ENCODE measurements at places on chromosomes 1 and 21.

DNA sequence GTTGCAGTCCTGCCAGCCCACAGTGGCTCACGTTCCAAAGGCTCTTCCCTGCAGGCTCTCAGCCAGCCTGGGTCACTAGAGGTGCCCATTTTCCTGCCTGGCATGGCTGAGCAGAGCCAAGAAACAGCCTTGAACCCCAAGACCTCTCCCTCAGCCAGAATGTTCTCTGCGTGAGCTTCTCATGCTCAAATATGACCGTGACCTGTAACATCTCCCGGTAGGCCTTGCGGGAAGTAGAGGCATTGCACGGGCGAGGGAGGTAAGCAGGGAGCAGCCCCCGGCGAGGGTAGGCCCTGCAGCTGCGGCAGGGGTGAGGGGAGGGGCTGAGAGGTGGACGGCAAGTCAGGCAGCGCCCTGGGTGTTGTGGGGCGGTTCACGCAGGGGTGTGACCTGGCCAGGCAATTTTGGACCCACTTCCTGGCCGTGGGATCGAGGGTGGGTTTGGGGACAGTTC, 20.0 kb downstream of the RRP1 start:
- DNase-seq, result no peak

DNA sequence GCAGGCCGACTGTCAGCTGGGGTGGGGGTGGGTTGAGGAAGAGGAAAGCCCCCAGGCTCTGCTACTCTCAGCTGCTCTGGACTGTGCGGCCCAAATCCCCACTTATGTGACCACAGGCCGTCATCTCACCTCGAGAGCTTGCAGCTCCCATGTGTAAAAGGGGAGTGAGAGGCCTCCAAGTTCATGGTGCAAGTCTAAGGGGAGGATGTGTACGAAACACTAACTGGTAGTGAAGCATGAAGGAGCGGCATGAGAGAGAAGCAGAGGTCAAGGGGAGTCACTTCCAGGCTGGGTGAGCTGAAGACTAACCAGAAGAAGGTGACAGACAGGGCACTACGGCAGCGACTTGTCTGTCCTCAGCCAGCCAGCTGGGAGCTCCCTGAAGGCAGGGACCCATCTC, 43.8 kb downstream of the GLIS1 start:
- no peak for DNase-seq

DNA sequence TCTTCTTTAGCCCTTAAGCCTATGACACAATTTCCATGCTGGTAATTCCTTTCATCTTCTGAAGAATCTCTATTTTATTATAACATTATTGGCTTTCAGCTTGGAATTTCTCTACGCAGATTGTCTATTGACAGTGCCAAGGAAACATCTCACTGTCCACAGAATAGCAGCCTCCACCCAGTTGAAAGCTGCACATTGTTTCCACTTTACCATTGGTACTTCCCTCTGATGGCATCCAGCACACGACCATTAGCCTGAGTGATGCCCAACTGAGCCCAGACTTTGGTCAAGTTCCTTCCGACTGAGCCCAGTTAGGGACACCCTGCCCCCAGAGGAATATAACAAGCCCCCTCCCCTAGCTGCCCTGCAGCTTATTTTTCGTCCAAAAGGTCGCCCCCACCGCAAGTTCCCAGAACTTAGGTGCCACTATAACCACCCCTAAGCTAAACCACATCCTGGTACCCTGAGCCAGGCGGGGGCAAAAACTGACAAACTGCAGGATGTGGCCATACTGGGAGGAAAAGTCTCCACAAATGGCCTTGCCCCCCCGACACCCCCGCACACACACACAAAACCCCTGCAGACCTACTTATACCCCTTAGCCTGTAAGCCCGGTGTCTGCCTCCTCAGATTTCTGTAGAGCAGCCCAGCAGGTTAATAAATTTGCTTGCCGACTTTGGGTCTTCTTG, 13.2 kb downstream of the GBP5 start:
- DNase-seq, result no peak

DNA sequence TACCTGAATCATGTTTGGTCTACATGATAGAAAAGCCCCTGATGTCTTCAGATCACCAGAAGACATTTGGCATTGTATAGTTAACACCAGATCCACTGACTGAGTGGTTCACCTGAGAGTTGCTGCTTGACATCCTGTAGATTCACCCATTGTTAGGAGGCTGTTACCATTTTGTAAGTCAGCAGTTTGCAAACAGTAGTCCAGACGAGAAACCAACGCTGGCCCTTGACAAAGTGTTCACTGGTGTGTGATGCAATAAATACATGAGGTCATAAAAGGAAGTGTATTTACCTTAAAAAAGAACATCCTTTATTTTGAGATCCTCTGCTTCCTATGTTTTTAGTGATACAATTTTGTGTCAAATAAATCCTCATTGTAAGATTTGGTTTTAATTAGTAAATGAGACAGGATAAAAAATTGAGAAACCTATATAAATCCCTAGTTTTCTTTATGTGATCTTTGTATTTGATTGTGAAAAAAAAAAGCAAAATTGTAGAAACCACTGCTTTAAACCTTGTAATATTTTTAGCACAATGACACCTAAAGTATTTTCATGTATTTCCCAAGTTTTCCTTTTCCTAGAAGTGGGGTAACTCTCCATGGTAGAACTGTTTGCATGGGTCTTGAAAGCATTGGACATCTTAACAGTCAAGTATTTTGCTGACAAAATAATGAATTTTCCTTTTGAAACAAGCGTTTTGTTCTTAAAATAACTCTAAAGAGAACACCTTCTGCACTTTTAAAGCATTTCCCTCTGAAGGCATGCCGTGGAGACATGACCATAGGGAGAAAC, 204.3 kb downstream of the FGGY start:
- DNase-seq, result no peak

- no peak for DNase-seq
Observed at GRCh38 chr21:15080526-15080925, 15.7 kb upstream of the NRIP1 start.

DNA sequence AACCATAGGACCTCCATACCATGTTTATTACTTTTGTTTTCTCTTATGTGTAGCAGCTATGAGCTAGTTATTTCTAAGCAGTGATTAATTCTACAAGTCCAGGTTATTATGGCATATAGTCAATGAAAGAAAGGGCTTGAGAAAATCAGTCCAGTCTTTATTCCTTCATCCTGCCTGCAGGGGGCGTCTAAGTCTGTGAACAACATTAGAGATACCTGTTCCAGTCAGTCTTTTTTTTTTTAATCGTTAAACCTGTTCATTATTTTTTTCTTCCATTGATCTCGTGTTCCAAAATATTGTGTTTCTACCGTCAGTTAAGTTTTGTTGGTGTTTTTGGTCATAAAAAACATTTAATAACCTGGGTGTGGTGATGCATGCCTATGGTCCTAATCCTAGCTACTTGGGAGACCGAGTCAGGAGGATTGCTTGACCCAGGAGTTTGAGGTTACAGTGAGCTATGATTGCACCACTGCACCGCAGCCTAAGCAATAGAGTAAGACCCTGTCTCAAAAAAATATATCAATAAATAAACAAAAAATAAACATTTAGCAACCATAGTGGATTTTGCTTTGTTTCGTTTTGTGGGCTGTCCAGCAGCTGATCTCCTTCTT, 29.4 kb upstream of the CD2 start:
- DNase-seq, result peak; percentile 58

DNA sequence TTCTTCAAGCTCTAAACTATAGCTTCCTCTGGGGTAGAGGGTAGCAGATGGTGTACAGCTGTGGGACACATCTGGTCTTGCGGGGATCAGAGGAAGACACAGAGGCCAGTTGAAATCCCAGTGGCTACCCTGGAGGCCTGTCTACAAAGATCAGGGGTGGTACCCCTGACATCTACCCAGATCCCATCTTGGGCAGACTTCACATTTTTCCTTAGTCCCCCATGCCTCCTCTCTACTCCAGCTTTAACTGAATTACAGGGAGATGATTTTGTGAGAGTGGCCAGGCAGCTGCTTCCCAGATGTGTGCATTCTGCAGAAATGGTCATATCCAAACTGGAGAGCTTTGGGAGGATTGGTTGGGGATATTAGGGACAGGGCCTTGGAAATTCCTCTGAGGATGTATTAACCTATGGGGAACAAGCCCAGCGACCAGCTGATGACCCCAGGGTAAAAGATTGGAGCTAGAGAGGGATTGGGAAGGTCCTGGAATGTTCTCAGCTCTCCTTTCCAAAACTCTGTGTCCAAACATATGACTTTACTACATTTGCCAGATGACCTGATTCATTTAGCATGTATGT, 9.6 kb upstream of the CD34 start:
- no peak for DNase-seq

DNA sequence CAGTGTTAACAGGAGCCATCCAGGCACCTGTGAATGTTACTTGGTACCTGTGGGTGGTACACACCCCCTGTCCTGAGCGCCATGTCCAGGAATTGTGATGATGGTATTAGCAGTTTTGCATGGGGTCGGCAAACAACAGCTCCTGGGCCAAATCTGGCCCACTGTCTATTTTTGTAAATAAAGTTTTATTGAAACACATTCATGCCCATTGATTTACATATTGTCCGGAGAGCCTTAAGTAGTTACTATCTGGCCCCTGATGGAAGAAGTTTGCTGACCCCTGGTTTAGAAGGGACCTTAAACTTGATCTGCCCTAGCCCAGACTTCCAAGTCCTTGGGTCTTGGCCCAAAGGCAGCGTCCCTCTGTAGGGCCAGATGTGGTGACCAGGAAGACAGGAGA, 58.3 kb downstream of the SPSB1 start:
- no peak for DNase-seq

- DNase-seq, result no peak
Observed at GRCh38 chr1:184407816-184408510, 21.1 kb downstream of the C1orf21 start.

- no peak for DNase-seq
Observed at GRCh38 chr1:64514197-64514765, 44.4 kb downstream of the CACHD1 start.

GRCh38 chr1:202189918-202190715, 3.5 kb upstream of the LGR6 start:
- DNase-seq, result no peak

DNA sequence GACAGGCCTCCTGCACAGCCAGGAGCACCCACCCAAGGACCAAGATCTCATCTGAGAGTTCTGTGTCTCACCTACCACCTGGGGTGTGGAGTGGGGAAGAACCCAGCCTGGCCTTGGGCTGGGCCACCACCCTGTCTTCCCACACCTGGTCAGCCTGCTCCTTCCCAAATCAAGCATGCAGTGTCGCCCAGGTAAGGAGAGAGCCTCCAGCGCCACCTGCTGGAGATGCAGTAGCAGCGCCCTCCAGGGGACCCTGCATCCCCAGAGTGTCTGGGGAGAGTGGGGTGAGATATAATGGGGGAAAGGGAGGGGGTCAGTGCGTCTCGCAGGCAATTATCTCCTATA, 32.3 kb downstream of the KIAA2013 start:
- DNase-seq, result peak; percentile 37

GRCh38 chr1:200369706-200370105, 40.1 kb downstream of the ZNF281 start:
- DNase-seq, result no peak

DNA sequence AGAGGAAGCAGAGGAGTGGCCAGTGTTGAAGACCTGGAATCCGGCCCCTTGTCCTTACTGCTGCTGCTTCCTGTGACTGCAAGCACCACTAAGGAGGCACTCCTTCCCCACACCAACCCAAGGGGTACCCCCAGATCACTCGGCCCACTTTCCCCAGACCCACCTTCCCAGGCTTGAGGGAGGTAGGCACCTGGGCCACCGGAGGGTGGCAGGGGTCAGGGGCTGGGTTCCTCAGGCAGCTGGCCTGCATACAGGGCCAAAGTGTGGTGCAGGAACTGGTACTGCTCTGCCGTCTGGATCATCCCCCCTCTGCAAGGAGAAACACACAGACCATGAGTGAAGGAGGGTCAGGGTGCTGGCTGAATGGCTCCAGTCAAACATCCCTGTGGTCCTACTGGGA, 3.9 kb upstream of the ARL8A start:
- DNase-seq, result no peak

DNA sequence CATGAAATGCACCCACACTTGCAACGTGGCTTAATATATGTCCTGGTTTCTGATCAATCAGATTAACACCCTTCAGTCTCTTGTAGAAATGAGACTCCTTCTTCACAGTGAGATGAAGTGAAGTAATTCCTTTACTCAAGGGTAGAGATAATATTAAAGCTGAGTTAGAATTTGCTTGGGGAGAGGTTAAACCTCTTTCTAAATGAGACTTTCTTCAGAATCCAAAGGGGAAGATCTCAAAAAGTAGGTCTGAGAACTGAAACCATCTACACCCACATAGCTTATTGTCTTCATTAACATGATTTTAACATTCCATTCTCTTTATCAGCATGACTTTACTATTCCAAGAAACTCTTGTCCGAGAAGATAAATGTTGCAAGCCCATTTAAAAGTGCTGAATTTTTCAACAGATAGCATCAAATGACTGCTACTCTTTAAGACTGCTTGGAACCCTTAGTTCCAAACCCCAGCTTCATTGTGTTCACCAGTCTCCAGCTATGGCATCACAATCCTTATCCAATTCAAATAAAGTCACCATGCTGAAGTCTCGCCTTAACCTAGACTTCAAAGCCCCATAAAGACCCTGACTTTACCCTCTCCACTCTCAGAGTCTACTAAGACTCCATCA, 19.2 kb upstream of the TRAF3IP3 start:
- DNase-seq, result no peak

- DNase-seq, result no peak
Observed at GRCh38 chr1:177862916-177863315, 106.9 kb downstream of the SEC16B start.

- no peak for DNase-seq
Observed at GRCh38 chr21:44710294-44710665, 1.1 kb downstream of the TSPEAR start.

DNA sequence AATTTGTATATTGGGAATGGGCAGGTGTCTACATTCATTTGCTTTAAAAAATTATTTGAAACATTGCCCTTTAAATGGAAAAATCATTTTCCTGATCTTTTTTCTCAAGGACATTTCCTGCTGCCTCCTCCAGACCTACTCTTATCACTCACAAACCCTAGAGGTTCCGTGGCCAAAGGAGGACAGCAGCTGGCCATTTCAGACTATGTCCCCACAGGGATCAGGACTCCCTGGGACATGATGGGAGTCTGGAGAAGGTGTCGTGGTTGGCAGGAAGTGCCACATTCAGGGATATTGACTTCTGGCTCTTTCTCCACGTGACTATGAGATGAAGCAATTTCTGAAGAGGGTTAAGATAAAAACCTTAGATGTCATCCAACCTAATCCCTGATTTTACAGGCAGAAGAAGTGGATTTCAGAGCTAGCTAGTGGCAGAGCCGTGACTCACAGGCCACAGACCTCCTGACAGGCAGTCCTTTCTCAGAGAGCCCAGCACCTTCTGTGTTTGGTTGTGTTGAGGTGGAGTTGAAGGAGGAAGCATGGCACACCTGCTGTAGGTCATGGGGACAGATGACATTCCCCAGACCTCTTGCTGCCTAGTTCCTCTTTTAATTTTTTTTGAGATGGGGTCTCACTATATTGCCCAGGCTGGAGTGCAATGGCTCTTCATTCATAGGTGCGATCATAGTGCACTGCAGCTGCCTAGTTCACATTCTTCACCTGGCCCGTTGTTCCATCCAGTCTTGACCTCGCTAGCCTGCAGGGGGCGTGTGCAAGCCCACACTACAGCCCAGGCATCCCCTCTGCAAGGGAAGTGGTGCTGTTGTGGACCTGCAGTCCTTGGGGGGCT, 25.5 kb upstream of the IL10 start:
- no peak for DNase-seq

- DNase-seq, result no peak
Observed at GRCh38 chr1:158493054-158493453, 21.0 kb downstream of the OR10R2 start.

- no peak for DNase-seq
Observed at GRCh38 chr1:83508485-83509151, 490.3 kb downstream of the TTLL7 start.

Measured in stimulated activated CD4-positive, alpha-beta T cell treated with anti-CD3 and anti-CD28 coated beads, TNF-alpha, amount 100 ng/mL, for 48 hours (primary cell).